Thoracic aorta (tissue), 2 donors: ENCODE measurements at places on chromosomes 16 and 17.

- DNase-seq = no peak
Measured at GRCh38 chr17:43620581-43620980, 41.1 kb downstream of the MEOX1 start.

DNA sequence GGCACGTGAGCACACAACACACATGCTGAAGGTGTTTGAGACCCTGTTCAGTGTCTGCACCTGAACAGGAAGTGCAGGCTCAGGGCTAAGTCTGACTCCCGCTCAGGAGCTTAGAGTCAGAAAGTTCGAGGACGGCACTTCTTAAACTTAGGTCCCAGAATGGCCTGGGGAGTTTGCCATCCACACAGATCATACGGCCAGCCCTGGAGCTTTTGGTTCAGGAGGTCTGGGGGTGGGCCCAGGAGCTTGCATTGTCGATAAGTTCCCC, 4.0 kb upstream of the CAMKK1 start:
- DNase-seq = no peak

DNA sequence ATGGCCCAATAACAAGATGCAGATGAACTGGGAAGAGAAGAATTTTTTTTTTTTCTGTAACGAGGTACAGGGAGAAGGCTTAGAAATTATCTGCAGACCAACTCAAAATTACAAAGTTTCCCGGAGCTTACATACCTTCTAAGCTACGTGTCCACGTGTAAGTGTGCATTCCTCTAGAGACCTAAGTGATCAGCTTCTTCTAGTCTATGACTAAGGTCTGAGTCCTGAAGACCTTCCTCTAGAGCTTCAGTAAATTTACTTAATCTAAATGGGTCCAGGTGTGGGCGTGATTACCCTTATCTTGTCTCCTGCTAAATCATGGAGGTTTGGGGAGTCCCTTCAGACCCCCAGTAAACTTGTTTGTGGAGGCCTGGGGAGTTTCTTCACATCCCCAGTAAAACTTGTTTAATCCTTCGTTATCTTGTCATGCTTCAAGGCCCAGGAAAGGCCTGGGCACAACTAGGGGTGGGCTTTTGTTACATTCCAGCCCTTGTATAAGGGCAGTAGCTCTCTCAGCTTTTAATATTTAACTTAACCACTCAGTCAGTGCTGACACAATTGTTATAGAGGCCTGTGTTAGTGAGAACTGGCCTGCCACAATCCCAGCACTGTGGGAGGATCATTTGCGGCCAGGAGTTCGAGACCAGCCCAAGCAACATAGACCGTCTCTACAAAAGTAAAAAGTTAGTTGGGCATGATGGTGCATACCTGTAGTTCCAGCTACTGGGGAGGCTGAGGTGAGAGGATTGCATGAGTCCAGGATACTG, 342.3 kb downstream of the SNX29 start:
- DNase-seq = no peak

GRCh38 chr17:81387100-81388090, 7.9 kb upstream of the BAHCC1 start:
- no peak for DNase-seq

- no peak for DNase-seq
Measured at GRCh38 chr16:50245417-50246298, 20.7 kb upstream of the ADCY7 start.

- DNase-seq = no peak
Measured at GRCh38 chr17:62075308-62075815, 10.3 kb upstream of the MED13 start.

DNA sequence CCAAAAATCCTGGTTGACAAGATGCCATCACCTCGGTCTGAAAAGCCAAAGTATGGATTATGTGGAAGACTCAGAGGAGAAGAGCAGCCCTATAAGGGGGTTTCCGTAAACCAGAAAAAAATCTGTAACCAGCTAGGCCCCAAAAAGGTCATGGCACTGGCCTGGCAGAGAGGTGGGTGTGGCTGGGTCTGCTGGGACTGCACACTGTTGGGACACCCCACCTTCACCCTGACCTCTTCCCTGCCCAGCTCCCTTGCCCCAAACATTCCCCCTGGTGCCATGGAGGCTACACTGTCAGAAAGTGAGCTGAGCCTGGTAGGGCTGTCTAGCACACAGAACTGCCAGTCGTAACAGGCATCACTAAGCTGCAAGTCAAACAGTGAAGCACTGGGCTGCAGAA, 6.5 kb downstream of the SLC47A2 start:
- DNase-seq = no peak

- DNase-seq = no peak
Measured at GRCh38 chr17:6098823-6099180, 28.6 kb downstream of the WSCD1 start.

DNA sequence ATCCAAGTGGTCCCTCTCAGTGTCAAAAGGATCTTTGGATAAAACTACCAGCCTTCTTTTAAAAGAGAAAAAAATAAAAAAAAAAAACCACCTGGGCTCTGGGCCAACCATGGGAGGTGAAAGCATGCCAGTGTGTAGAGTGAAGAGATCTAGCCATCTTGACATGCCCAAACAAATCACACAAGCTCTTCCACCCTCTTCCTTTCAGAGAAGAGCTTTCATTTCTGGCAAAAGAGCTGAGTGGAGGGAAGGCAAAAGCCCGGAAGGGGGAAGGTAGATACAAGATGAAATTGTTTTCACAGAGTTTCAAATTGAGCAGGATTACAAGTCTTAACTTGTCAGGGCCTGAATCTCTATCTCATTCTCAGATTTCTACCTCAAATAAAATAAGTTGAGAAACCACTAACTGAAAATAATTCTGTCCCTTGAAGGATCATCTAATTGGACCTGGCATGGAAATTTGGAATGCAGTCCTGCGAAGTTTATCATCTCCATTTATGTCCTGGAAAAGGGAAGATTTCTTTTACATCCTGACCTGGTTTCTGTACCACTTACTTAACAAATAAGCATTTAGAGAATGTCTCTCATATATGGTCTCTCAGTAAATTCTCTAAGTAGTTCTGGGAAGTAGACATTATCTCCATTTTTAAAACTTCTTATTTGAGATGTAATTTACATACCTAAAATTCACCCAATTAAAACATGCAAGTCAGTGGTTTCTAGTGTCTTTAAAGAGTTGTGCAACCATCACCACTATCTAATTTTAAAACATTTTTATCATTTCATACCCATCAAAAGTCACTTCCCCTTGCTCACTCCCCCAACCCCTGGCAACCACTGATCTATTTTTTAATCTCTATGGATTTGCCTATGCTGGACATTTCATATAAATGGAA, 93.7 kb downstream of the TANGO6 start:
- DNase-seq = no peak

GRCh38 chr17:66925811-66926500, 38.6 kb upstream of the CACNG4 start:
- no peak for DNase-seq
